ENCODE measurements at places on chromosomes 13 and 19. TPM values are rescaled to one million over a fixed set of nuclear protein-coding genes. Genes with fewer than 3 reads are reported as not detected.

The SYNE4 gene
- total RNA-seq, result 0.27 TPM

The HS6ST3 gene
- total RNA-seq, result not detected

The CDX2 gene
- total RNA-seq, result 1.0 TPM

The JSRP1 gene
- 0.63 TPM for total RNA-seq

The PNMA8B gene
- total RNA-seq, result not detected

The SIN3B gene
- 20.1 TPM for total RNA-seq

The SOX1 gene
- not detected for total RNA-seq

The CLEC17A gene
- total RNA-seq, result 0.09 TPM

The SLC6A16 gene
- total RNA-seq, result 1.1 TPM

The ARHGEF7 gene
- 21.0 TPM for total RNA-seq

The CCDC122 gene
- 2.6 TPM for total RNA-seq

The C1QTNF9B gene
- total RNA-seq, result not detected

The TEX30 gene
- 14.2 TPM for total RNA-seq

The PSG2 gene
- total RNA-seq, result not detected

The GPR183 gene
- not detected for total RNA-seq

The ZNF808 gene
- 0.12 TPM for total RNA-seq

The RFPL4A gene
- total RNA-seq, result 0.31 TPM

The GGN gene
- 0.22 TPM for total RNA-seq

The C3 gene
- 45.2 TPM for total RNA-seq

The DAPK3 gene
- total RNA-seq, result 48.6 TPM

The PEG3 gene
- not detected for total RNA-seq

The IGFL3 gene
- 0.21 TPM for total RNA-seq

The CEACAM6 gene
- 20.1 TPM for total RNA-seq

The DAND5 gene
- 0.07 TPM for total RNA-seq

The ZNF283 gene
- 4.3 TPM for total RNA-seq

The LDLR gene
- 29.7 TPM for total RNA-seq
